Fibroblast of skin of abdomen (primary cell): ENCODE measurements at places on chromosomes 6 and 20.

- DNase-seq: no peak
Measured at GRCh38 chr20:37137547-37137946, 41.6 kb upstream of the RPN2 start.

GRCh38 chr6:137776786-137777686 lies 90.0 kb upstream of the TNFAIP3 start:
- peak; percentile 64 for DNase-seq

- no peak for DNase-seq
Measured at GRCh38 chr6:101208152-101208551, 185.4 kb upstream of the GRIK2 start.

DNA sequence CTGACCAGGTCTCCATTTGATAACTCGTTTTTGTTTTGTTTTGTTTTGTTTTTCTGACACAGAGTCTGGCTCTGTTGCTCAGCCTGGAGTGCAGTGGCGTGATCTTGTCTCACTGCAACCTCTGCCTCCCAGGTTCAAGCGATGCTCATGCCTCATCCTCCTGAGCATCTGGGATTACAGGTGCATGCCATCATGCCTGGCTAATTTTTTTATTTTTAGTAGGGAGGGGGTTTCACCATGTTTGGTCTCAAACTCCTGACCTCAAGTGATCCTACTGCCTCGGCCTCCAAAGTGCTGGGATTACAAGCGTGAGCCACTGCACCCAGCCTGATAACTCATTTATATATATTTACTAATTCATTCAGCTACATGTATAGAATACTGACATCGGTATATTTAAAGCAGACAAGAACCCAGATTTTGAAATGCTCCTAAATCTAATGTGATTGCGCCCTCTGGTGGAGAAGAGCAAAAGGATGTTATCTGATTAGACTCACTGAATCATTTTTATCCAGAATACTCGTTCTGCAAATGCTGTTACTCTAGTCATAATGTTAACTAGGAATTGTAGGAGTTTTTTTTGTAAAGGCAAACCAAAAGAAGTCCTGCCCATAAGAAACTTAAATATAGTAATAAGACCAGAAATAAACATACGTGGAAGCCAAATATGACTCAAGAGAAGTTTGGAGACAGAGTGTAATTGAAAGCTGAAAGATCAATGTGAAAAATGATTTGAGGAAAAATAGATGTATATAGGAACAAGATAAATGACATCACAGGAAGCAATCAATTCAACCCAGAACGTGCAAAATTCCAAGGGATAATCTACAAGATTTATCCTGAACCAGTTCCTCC lies 5.3 kb upstream of the COL12A1 start:
- peak; percentile 72 for DNase-seq

DNA sequence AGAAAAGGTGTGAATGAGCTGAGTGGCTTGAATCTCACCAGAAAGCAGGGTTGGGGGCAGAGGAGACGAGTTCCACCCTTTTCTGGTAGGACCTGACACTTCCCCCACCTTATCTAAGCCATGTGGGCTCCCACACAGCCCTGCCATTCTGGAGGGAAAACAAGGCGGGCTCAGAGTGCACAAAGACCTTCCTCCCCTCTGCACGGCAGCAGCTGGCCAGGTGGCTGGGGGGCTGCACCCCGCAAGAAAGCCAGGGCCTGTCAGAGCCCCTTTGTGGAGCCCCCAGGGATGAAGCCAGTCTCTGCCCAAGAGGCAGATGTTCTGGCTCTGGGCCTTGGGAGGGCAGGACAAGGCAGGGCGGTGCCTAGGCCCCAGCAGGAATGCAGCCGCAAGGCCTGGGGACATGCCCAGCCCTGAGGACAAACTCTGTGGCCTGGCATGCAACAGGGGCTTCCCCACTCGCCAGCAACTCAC lies 48.4 kb upstream of the DSN1 start:
- DNase-seq: no peak
